Neural progenitor cell (in vitro differentiated cells): ENCODE measurements at places on chromosomes 2 and 18.

DNA sequence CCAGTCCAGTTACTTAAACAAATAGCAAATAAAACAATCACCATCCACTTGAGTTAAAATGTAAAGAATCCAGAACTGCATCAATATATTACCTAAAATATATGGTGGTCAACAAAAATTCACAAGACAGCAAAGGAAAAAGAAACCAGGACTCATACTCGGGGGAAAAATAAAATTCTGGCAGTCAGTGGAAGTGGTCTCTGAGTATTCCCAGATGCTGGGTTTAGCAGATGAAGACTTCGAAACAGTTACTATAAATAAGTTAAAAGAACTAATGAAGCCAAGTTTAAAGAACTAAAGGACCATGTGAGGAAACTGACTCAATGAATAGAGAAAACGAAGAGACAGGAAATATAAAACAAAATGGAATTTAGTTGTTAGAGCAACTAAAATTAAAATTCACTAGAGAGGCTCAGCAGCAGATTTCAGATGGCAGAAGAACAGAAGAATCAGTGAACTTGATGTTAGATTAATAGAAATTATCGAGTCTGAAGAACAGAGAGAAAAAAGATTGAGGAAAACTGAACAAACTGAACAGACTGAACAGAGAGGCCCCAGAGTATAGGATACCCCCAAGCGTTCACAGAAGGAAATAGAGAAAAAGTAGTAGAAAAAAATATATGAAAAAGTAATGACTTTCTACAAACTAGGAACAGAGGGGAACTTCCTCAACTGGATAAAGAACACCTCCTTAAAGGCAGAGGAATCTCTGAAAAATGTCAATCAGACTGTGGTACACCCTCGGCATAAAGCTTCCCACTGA, 27.9 kb downstream of the MGAT4A start:
- H3K4me3 ChIP-seq: no peak overlapping the region
- no peak for DNase-seq
- H3K27ac ChIP-seq: no peak overlapping the region
- H3K27me3 ChIP-seq: no peaks in the 10 kb centered on the region
- no peaks in the 10 kb centered on the region for H3K36me3 ChIP-seq

DNA sequence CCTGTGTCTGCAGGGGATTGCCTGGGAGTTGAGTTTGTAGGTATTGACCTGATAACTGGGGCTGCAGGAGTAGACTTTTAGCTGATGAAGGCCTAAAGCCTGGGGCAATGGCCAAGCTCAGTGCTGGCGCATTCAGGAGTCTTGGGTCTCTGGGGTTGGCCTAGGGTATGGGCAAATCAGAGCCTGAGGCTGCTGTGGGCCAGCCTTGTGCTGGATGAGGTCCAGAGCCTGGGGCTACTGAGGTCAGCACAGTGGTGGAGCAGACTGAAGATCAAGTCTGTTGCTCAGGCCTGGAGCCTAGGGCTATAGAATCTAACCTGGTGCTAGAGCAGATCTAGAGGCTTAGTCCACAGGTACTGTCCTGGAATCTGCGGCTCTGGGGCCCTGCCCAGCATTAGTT, 262.4 kb downstream of the ZNF804A start:
- H3K4me3 ChIP-seq: no peak overlapping the region

- H3K27ac ChIP-seq: no peak overlapping the region
- H3K4me3 ChIP-seq: peak overlapping the region; percentile 28
- peak; percentile 38 for DNase-seq
- H3K36me3 ChIP-seq: no peaks in the 10 kb centered on the region
- peaks cover 87% of the 10 kb centered on the region for H3K27me3 ChIP-seq
Measured at GRCh38 chr18:75204732-75205513, 4.0 kb downstream of the PTGR3 start.

DNA sequence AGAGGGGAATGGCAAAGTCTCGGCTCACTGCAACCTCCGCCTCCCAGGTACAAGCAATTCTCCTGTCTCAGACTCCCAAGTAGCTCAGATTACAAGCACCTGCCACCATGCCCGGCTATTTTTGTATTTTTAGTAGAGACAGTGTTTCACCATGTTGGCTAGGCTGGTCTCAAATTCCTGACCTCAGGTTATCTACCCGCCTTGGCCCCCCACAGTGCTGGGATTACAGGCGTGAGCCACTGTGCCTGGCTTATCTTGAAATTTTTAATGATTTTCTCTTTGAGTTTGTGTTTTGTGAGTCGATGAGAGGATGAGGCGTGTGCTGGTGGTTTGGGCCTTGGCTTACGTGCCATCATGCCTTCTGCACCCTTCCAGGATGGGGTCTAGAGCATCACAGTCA, 101.3 kb upstream of the ST3GAL5 start:
- no peaks in the 10 kb centered on the region for H3K27me3 ChIP-seq
- no peak overlapping the region for H3K27ac ChIP-seq
- H3K4me3 ChIP-seq: no peak overlapping the region
- DNase-seq: no peak
- no peaks in the 10 kb centered on the region for H3K4me1 ChIP-seq

DNA sequence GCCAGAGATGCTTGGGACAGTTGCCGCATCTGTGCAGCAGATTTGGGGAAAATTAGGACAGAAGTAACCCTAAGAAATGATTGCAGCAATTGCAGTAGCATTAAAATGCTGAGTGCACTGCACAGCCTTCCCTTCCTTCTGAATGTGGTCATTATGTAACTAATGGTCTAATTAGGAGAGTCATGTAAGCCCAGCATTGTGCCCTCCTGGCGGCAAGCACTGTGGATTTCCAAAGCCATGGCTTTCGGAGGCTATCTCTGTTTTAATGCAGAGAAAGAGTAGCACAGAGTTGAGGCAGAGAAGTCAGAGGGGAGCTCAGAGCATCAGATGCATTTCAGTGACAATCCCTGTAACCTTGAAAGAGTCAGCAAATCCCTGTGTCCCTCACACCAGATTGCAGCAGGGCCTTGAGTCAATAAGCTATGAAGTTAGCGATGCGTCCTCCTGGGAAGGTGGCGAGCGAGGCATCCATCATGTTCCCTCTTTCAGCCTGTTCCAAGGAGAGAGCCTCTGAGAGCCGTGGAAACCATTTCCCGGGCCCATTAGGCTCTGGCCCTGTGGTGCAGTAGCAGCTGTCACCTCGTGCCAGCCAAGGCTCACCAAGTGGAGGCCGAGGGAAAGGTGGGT, 307.2 kb downstream of the FBXO15 start:
- DNase-seq: peak; percentile 8
- H3K4me1 ChIP-seq: no peaks in the 10 kb centered on the region
- no peak overlapping the region for H3K4me3 ChIP-seq
- H3K27me3 ChIP-seq: no peaks in the 10 kb centered on the region

DNA sequence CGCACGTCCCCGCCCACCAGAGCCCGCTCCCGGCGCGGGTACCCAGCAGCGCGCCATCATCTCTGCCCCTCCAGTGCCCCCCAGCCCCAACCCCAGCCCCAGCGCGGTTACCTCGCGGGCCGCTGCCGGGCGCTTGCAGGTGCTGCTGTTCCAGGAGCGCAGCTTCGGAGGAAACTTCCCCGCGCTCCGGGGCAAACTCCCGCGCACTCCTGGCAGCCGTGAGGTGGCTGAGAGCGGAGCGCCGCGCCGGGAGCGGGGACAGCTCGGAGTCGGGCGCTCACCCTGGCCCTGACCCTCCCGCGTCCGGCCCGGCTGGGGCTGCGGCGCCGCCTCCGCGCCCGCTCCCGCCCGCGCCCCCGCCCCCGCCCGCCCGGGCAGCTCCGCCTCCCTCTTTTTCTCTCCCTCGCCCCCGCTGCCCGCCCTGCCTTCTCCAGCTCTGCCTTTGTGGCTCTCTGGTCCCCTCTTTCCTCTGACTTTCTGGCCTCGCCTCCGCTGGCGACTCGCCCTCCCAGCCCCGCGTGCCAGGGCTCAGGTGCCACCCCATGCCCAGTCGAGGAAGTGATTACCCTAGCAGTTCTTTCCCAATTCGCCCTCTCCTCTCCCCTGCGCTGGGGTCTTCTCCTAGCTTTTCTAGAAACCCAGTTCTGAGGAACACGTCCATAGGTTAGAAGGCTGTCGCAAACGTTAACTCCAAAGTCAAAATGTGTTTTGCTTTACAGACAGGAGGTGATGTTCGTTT, at the start of gene CHST9:
TSS of gene CHST9 (minus strand) at position 284 of the 739 bp plus-strand sequence. CDS start 42,499 bp downstream, outside the sequence.
- DNase-seq: peak; percentile 73
- H3K27ac ChIP-seq: no peak within 1 kb of the TSS
- H3K27me3 ChIP-seq: peaks cover 56% of the 10 kb centered on the region
- no peaks in the 10 kb centered on the region for H3K36me3 ChIP-seq
- peak within 1 kb of the TSS; percentile 69 for H3K4me3 ChIP-seq
